ENCODE measurements at places on chromosomes 3 and 15.

DNA sequence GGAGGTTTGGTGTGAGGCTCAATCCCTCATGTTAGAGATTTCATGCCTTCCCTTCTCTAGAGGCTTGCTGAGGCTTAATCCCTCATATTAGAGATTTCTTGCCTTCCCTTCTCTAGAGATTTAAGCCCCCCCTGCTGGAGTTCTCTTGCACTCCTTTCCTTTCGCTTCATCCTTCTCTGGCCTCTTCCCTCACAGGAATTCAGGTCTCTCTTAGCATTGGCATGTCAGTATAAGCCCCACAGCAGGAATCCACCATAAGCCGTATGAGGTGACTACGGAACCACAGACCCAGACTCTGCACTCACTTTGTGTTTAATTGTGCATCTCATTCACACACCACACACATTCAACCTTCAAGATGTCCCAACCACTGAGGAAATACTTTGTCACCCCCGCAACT is 338.6 kb upstream of the POU1F1 start:
- DNase-seq, result no peak

- DNase-seq, result no peak
These were observed 52.4 kb downstream of the CHL1 start for GRCh38 chr3:248864-249520.

GRCh38 chr3:66495668-66496045 is 5.2 kb downstream of the LRIG1 start:
- no peak for DNase-seq

DNA sequence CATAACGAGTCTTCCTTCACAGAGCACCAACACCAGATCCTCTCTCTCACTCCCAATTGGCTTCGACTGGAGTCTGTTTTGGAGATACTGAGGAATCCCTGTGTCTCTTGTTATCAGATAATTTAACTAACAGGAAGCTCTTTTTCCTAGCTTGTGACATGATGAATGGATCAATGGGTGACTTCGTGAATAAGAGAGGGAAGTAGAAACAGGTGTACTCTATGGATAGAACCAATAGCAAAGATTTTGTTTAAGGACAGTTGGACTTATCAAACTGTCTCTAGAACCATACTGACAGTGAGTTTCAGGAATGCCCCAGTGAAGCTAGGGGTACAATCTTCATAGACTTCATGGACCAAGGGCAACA is 29.4 kb upstream of the KLHL6 start:
- no peak for DNase-seq

- no peak for DNase-seq
These were observed 530.1 kb downstream of the ZNF385D start for GRCh38 chr3:21220944-21221343.

GRCh38 chr3:183275418-183275817 is 22.4 kb downstream of the B3GNT5 start:
- no peak for DNase-seq

DNA sequence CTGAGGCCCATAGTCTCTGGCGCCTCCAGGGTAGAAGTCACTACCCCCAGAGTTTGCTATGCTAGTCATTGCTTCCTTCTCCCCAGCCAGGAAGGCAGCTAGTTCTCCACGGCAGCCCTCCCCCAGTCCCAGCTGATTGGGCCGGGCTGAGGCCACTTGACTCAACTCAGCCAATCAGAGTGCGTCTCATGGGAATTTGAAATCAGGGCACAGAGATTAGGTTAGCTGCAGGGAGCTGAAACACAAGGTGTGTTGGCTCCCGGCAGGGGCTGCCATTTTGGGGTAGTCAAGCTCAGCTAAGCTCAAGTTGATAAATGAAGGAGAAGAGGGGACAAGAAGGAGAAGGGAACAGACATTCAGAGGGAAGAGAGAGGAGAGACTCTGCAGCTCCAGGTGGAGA is 32.8 kb downstream of the LINGO1 start:
- DNase-seq, result no peak

DNA sequence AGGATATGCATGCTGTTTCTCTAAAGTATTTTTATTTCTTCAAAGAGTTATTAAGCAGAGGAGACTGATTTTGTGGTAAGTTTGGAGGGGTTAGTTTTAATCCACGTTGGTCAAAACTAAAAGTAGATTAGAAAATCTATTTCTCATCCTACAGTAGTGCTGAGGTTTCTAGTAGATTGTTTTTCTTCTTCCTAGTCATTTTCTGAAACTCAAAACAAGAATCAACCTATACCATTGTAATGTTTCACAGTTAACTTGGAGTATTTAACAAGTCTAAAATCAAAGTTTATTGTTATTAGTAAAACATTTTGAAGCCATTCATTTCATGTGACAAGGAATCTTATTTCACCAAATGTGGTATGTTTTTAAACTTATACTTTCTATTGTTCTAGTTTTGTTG is 57.9 kb downstream of the RBM6 start:
- DNase-seq, result no peak

GRCh38 chr3:89340408-89340807 is 233.0 kb downstream of the EPHA3 start:
- DNase-seq, result no peak

GRCh38 chr3:44066806-44067205 is 174.9 kb upstream of the TOPAZ1 start:
- no peak for DNase-seq

- no peak for DNase-seq
These were observed 27.8 kb upstream of the FRMD4B start for GRCh38 chr3:69413551-69414207.

GRCh38 chr3:194281766-194282165 is 69.4 kb downstream of the CPN2 start:
- no peak for DNase-seq

GRCh38 chr15:32981536-32981935 is 213.0 kb downstream of the FMN1 start:
- no peak for DNase-seq

GRCh38 chr15:89784686-89784960 is 8.5 kb downstream of the MESP2 start:
- no peak for DNase-seq

- DNase-seq, result no peak
These were observed 110.4 kb downstream of the WNT7A start for GRCh38 chr3:13769422-13769821.

GRCh38 chr15:36696196-36696595 is 116.8 kb downstream of the CDIN1 start:
- no peak for DNase-seq

- no peak for DNase-seq
These were observed 233.6 kb downstream of the WDR72 start for GRCh38 chr15:53525894-53526293.

DNA sequence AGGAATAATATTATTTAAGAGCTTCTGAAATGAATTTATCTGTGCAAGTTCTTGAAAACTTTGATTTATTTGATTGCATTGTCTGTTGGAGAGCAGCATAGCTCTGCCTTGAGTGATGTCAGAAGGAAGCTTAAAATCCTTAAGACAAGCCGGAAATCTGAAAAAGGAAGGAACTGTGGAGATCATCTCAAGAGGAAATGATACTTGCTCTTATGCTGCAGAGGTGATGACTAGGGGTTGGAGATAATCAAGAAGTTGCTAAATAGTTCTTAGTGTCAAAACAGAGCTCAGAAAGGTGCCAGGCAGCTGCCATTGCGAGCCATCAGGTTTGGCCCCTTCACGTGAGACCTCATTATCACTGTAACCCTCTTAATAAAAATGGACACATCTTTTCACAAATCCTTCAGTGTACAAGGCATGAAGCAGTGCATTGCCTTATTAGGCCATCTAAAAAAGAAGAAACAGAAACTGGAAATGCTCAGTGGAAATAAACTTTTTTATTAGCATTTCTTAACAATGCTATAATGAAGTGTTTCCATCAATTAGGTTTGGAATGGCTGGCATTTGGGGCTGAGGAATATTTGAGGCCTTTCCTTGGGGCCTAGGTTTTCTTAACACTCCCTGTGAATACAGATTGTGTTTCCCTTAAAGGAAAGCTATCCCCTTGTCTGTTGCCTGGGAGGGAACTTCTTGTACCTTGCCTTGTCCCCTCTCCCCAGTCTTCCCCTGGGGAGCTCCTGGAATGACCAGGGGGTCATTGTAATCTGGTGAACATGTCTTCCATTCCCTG is 34.5 kb upstream of the VILL start:
- no peak for DNase-seq

DNA sequence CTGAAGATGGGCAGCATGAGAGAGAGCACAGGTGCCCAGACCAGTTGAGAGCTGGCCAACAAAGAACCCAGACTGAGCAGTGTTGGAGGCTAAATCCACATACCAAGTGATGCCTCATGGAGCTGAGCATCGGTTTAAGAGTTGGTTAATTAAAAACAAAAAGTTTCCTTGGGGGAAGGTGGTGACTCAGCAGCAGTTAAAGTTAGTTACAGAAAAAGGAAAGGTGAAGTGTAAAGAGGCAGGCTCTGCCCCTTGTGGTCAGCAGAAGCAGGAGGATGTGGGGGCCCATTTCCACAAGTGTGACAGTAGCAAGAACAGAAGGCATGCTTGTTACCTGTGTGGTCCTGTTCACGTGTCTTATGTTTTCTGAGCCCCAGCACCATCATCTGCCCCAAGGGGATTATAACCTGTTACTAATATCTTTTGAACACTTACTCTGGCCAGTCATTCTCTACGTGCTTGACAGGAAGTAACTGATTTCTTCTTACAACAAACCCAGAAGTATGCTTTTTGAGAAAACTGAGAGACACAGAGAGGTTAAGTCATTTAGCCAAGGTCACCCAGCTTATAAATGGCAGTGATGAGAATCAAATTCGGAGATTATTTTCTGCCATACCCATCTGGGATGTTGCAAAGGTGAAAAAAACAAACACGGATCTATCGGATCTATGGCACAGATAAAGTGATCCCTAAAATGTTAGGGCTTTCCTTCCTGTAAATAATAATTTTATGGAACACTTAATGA is 91.0 kb downstream of the EPHB1 start:
- DNase-seq, result no peak

DNA sequence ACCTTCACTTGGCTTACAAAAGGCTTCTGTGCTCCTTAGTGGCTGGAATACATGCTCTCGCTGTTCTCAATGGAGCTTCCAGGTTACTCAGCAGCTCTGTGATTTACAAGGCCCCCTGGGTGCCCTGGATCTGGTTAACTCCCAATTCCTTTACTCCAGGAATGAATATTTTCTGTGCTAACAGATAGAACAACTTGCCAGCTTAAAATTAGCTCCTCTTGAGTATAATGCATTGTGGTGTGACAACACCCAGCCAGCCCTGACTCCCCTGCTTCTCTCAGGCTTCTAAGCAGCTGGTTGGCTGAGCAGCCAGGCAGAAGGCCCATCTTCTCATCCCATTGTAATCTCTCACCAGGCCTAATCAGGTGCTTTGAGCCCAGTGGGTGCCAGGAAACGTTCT is 246.4 kb downstream of the ALCAM start:
- DNase-seq, result no peak

DNA sequence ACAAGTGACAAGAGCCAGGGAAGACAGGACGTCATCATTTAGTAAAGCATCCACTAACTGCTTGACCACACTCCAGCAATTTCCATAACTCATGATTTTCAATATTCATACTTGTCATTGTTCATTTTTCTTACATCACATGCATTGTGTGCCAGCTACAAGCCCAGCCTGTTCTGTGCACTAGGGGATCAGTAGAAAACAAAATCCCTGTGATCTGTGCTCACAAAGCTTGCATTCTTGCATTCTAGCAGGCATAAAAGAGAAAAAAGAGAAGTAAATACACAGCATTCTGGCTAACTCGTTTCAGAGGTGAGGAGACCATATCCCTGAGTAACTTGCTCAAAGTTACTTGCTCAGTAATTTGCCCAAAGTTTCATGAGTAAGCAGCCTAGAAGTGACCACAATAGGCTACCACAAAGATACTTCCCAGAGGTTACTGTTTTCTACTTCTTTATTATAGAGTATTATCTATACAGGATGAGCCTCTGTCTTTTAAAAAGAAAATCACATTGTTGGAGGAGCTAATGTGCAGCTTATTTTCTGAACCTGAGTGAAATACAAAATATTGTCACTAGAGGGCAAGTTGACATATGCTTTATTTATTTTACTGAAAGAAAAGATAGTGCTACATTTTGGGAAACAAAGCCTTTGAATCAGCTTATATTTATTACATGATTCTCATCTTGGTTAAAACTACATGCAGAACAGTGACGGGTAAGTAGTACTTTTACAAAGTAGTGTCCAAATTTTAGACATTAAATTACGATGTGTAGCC is 701.4 kb upstream of the LMCD1 start:
- no peak for DNase-seq

DNA sequence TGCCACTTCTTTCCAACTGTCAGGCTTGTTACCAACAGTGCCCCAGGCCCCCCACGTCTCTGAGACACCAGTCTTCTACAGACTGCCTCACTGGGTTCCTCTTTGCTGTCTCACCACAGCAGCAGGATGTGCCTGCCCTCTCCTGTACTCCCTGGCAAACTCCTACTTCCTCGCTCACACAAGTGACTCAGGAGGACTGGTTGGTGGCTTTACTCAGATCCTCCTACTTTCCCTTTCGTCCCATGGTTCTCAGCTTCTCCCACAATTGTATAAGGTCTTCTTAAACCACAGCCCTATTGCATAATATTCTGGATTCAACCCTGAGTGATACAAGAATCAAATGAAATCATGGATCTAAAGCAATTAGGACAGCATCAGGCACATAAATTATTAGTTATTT is 246.6 kb upstream of the PROK2 start:
- DNase-seq, result no peak

DNA sequence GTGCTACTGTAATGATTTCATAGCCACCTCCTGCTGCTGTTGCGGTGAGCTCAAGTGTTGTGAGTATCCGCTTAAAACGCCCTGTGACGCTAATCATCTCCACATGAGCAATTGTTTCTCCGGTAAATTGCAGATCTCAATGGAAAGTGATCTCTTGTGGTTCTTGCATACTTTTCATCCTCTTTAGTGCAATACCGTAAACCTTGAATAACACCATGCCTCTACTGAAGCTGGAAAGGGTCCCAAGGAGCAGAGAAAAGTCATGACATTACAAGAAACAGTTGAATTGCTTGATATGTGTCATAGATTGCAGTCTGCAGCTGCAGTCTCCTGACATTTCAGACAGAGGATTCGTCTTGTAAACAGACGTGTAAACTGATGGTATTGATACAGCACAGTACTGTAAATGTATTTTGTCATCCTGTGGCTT is 6.0 kb upstream of the CEMIP start:
- no peak for DNase-seq

GRCh38 chr3:56296361-56296760 is 171.9 kb downstream of the ERC2 start:
- no peak for DNase-seq

GRCh38 chr3:116473602-116474001 is 28.3 kb upstream of the LSAMP start:
- DNase-seq, result no peak

- DNase-seq, result no peak
These were observed 126.3 kb upstream of the NANOGP8 start for GRCh38 chr15:35211240-35211902.

DNA sequence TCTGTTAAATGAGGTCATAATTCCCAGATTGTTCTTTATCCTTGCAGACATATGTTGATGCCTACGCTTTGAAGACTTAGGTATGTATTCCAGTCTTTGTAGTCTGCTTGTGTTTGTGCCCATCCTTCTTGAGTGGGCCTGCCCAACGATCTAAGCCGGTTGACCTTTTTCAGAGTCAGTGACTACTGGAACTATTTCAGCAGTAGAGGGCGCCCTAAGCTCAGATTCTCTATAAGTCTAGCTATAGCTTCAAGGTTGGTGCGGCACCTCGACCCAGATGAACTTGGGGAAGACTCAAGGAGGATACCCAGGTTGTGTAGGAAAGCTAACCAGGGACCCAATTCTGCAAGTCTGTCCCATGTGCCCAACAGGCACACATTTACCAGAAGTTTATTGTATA is 228.8 kb upstream of the PPP2R3A start:
- DNase-seq, result no peak

GRCh38 chr3:16433701-16434151 is 79.8 kb downstream of the RFTN1 start:
- no peak for DNase-seq
